HT1080 (cell line): ENCODE measurements at places on chromosomes 3 and 15. TPM values are rescaled to one million over a fixed set of nuclear protein-coding genes. Genes with fewer than 3 reads are reported as not detected.

DNA sequence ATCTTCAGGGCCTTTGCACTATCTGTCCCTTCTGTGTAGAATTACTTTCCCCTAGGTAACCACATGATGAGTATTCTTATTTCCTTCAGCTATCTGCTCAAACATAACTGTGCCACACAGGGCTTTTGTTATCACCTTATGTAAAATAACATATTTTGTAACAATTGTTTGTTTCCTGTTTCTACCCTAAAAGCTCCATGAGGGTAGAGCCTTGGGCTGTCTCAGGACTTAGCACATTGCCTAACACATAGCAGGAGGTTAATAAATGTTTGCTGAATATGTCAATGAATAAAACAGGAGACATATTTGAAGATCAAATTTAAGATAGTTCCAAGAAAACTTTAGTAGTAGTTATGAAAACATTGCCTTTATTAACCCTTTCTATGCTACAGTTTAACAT lies 14.7 kb downstream of the VGLL3 start:
- no peak for DNase-seq

DNA sequence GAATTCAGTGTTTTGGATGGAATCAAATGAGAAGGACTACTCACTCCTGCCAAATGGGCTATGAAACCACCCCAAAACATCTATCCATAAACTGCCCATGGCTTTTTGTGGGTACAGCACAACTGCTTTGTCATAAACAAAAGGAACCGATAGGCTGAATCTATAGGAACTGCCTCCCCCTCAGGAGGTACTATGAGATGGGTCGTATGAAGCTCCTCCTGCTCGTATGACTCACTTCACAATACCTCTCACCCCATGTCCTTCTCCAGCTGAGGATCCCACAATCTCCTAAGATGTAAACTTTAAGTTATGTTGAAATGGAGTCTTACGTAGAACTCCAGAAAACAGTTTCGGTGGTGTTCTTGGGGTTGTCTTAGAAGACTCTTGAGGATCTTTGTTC lies 129.9 kb upstream of the SAMMSON start:
- peak; percentile 42 for DNase-seq

DNA sequence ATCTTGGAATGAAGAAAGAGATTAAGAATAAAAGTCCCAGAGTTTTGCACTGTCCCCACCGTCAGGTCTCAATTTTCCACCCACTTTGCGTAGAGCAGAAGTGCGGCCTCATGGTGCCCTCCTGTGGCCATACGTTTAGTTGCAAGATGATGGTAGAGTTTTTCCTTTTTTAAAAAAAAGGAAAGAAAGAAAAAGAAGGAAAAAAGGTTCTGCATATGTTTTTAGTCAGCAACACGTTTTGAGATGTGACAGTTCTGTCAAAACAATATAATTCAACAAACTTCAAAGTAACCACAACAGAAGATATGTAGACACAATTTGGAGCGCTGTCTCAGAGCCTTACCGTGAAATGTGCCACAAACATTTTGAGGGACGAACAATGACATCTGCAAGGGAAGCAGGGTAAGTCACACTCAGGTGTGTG lies 24.6 kb downstream of the EBLN2 start:
- peak; percentile 29 for DNase-seq

The LRTM1 gene
- total RNA-seq: not detected in 2 replicates

The SEMA3F gene
- 45.7 and 48.6 TPM in 2 replicates for total RNA-seq
